Stomach (tissue), 19 donors: ENCODE measurements at places on chromosomes 5 and 9.

- DNase-seq = no peak
These were observed 38.1 kb upstream of the FCN1 start for GRCh38 chr9:134955801-134956200.

DNA sequence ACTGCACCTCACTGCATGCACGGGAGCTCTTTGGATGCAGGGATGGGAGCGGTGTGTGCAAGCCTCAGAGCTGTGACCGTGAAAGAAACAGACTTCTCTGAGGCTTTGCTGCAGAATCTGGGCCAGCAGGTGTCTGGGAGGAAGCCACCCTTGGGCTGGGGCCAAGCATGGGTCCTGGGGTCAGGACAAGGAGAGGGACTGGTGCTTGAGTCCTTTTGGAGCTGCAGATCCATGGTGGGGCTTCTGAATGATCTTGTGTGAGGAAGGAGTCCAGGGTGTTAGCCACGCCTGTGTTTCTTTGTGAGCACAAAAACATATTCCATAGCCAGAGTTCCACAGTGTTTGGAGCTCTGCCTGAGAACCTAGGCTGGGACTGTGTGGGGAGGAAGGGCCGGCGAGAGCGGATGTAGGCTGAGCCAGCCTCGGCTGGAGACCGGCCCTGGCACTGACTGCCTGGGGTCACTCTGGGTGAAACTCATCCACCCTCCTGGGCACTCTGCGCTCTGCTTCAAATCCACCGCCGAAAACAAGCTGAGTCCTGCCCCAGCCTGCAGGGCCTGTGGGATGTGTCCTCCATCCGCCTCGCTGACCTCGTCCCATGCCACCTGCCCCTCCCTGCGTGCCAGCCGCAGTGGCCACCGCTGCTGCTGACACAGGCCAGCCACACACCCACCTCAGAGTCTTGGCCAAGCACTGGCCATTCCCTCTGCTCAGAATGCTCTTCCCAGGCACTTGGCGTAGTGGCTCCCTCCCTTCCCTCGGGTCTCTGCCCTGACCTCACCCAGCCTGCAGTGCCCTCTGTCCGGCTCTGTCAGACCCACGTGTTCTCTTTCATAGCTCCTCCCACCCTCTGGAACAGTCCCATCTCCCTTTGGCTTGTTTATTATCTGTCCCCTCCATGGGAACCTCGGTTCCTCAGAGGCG is 26.7 kb downstream of the ERGIC1 start:
- DNase-seq = peak; percentile 91

GRCh38 chr5:172556971-172557461 is 84.0 kb upstream of the NEURL1B start:
- peak; percentile 80 for DNase-seq

GRCh38 chr9:109907810-109908458 is 127.9 kb downstream of the PALM2AKAP2 start:
- no peak for DNase-seq

GRCh38 chr9:121816845-121817450 is 165.5 kb downstream of the DAB2IP start:
- no peak for DNase-seq

DNA sequence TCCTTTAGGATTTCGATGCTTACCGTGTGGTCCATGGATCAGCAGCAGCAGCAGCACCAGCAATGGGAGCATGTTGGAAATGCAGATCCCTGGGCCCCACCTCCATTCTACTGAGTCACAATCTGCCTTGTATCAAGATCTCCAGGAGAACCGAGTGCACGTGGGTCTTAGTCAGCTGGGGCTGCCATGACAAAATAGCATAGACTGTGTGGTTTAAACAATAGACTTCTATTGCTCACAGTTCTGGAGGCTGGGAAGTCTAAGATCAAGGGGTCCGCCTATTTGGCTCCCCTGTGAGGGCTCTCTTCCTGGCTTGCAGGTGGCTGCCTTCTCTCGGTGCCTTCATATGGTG is 1.3 kb upstream of the PROP1 start:
- no peak for DNase-seq

- no peak for DNase-seq
These were observed 145.7 kb downstream of the EBF1 start for GRCh38 chr5:158953929-158954534.

DNA sequence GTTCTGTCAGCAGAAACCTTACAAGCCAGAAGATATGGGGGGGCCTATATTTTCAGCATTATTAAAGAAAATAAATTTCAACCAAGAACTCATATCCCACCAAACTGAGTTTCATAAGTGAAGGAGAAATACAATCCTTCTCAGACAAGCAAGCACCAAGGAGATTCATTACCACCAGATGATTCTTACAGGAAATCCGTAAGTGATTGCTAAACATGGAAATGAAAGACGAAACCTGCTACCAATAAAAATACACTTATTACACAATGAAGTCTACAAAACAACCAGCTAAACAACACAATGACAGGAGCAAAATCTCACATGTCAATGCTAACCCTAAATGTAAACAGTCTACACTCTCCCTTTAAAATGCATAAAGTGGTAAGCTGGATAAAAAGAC is 17.8 kb upstream of the C9orf72 start:
- DNase-seq = no peak

- DNase-seq = no peak
These were observed 58.1 kb downstream of the PPIP5K2 start for GRCh38 chr5:103178167-103178566.

GRCh38 chr5:39274398-39275085 is 55.2 kb upstream of the FYB1 start:
- peak; percentile 21 for DNase-seq

- DNase-seq = no peak
These were observed 275.0 kb upstream of the MVB12B start for GRCh38 chr9:126051446-126052130.

DNA sequence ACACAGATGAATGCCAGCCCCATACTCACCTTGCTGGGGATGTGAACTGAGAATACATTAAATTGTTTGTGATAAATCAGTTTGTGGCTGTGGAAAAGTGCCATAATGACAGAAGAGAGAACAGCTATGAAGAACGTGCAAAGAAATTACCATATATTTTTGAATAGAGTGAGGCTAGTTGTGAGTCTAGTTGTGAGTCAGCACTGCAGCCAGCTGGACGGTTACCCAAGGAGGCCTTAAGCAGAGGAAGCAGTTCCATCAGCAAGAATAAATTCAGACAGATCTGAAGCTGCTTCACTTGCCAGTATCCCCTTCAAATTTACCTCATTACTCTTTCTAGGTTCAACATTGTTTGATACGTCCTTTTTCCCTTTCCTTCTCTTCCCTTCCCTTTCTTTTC is 446.0 kb downstream of the MTRR start:
- DNase-seq = no peak

DNA sequence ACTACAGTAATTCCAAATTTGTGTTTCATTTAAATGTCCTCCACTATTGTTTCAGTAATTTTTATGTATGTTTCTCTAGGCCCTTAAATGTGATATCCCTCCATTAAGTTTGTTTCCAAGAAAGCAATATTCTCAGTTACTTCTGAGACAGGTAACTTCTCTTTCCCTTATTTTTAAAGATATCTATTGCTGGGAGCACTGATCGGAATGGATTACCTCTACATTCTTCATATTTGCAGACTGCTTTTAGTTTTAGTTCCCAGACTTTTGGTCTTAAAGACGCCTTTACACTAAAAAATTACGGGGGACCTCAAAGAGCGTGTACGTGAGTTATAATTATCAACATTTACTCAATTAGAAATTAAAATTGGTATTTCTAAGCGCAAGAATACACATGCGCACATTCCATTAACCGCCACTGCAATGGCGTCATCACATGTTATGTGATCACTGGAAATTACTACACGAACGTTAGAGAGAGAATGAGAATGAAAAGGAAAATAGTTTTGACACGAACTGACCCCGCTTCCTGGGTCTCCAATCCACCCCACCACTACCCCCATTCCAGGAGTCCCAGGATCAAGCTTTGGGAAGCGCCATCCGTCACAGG is 519 bp upstream of the RAD50 start:
- DNase-seq = no peak

DNA sequence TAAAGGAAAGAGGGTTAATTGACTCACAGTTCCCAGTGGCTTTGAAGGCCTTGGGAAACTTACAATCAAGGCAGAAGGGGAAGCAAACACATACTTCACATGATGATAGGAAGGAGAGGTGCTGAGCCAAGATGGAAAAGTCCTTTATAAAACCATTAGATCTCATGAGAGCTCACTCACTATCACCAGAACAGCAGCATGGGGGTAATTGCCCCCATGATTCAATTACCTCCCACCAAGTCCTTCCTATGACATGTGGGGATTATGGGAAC is 99.7 kb downstream of the PTTG1 start:
- DNase-seq = no peak

- DNase-seq = no peak
These were observed 197.5 kb downstream of the NPR3 start for GRCh38 chr5:32908641-32909040.

GRCh38 chr9:38171926-38172325 is 102.9 kb upstream of the SHB start:
- no peak for DNase-seq
